ENCODE measurements at places on chromosomes 2 and 18.

- no peak for DNase-seq
Observed at GRCh38 chr2:61368687-61369665, 101.9 kb downstream of the USP34 start.

GRCh38 chr18:57738078-57738477, 65.0 kb downstream of the ATP8B1 start:
- DNase-seq: no peak

DNA sequence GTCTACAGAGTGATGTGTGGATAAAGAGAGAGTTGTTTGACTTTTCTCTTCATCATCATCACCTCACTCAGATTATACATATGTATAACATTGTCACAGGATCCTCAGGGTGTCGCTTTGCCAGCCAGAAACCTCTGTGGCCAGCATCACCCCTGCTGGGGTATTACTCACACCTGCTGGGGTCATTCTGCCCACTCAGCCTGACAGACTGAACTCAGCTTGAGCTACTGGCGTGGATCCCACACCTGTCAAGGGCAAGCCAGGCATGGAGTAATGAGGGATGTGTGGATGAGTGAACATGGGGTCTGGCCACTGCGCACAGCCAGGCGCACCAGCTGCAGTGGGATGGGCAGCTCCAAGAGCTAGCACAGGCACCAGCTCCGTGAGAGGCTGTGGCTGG, 870.6 kb downstream of the CBLN2 start:
- no peak for DNase-seq

DNA sequence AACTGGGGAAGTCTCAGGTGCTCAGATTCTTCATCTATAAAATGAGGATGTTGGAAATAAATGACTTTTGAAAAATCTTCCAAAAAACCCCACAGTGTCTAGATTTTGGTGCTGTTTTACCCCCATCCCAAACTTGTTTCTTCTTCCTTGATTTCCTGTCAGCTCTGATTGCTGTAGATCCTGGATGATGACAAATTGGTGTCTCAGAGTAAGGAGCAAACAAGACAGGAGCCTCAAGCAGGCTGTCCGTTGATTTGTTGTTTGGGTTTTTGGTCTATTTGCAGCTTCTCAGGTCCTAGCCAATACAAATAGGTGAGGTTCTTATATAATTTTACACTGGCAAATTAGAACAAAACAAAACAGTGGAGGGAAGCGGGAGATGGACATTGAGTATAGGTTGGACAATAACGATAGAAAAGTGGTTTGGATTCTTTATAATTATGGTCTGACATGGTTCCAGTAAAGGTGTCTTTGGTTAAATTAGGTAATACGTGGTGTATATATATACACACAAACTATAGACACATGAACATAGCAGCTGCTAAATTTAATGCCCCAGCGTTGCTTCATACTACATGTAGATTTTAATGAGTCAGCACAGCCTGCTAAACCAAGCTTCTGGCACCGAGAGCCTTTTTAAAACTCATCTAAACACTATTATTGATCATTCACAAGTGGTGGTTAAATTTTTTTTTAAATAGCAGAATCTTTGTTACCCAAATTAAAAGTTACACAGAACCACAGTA, 142.5 kb downstream of the FMNL2 start:
- no peak for DNase-seq

DNA sequence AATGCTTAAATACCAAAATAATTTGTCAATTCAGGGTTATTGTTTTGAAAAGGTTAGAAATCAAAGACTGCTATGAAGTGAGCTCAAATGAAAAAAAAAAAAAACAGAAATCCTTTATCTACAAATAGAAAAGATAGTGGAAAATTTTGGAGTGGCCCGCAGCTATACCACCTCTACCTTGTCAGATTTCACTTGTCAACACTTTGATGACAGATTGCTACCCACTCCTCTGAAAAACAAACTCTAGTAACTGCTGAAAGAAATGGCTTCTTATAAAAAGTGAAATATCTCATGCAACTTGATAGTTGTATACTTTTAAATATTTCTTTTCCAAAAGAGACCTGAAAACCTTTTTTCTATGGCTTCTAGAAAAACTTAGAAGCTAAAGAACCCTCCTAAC, 84.5 kb downstream of the WDPCP start:
- no peak for DNase-seq

DNA sequence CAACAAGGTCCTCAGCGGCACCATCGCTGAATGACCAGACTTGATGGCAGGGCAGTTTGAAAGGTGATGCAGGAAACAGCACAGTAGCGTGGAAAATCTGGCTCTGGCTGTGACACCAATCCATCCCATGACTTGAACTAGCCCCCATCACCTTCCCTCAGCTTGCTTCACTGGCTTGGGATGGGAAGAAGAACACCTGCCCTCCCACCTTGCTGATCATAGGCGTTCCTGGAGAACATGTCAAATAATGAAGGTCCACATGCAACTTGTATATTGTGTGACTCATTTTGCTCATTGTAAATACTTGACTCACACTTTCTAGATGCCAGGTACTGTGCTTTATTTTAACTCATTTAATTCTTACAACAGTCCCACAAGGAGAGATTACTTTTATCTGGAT, 292.4 kb upstream of the SPRED2 start:
- no peak for DNase-seq

DNA sequence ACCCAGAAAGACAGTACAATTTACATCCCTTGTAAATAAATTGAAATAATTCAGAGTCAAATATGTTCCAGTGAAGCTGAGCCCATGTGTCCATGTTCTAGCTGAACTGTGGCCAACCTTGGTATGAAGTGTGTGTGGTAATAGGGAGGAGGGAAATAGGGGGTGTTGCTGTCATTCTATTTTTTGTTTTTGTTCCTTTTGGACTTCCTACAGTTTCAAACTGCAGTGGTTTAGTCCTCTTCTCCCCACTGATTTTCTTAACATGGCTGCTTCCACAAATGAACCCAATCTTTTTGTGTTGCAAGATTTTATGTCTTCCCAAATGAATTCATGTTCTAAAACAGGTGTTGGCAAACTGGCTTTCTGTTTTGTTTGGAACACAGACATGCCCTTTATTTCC, 156.9 kb downstream of the CCBE1 start:
- DNase-seq: no peak

- DNase-seq: no peak
Observed at GRCh38 chr2:215583881-215584280, 148.0 kb upstream of the FN1 start.

DNA sequence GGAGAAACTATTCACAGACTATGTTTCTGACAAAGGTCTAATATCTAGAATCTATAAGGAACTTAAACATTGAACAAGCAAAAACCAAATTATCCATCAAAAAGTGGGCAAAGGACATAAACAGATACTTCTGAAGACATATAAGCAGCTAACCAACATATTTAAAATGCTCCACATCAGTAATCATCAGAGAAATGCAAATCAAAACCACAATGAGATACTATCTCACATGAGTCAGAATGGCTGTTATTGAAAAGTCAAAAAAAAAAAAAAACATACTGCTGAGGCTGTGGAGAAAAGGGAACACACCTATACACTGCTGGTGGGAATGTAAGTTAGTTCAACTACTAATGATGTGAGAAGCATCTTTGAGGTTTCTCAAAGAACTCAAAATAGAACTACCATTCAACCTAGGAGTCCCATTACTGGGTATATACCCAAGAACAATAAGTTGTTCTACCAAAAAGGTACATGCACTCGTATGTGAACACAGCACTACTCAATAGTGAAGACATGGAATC, 220.4 kb upstream of the TFPI start:
- DNase-seq: no peak

DNA sequence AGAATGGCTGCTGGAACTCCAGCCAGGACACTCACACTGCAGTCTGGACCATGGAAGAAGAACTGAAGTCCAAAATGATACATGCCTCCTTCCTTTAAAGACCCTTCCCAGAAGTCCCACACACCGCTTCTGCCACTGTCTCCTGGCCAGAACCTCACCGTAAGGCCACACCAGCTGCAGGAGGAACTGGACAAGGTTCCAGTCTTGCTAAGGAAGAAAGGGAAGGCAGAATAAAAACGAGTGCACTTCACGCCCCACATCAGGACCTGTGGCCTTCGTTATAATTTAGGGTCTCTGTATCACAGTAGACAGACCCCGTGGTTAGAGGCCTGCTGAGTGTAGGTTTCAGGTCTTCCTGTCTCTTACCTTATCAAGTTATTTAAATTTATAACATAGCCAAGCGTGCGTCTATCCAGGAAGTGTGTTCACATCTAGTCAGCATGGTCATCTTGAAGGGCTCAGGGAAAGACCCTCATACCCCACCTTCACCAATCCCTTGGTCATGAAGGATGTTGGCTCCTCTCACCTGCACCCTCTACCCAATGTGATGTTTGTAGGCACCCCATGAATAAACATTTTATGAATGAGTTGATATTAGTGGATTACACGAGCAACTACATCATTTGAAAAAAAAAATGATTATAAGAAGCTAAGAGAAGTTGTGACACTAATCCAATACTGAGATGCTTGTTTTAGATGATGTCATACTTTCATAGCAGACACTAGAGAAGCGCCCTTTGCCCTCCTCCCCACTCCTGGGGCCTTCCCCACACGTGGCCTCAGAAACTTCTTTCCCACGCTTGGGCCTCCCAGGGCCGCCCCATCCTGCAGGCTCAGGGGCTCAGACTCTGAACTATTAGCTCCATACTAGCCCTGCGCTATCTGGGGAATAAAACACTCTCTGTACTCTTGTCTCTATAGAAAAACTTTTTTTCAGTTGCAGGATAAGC, 157.6 kb downstream of the FAM210A start:
- DNase-seq: no peak

GRCh38 chr2:108998911-108999310, 9.9 kb upstream of the EDAR start:
- no peak for DNase-seq

DNA sequence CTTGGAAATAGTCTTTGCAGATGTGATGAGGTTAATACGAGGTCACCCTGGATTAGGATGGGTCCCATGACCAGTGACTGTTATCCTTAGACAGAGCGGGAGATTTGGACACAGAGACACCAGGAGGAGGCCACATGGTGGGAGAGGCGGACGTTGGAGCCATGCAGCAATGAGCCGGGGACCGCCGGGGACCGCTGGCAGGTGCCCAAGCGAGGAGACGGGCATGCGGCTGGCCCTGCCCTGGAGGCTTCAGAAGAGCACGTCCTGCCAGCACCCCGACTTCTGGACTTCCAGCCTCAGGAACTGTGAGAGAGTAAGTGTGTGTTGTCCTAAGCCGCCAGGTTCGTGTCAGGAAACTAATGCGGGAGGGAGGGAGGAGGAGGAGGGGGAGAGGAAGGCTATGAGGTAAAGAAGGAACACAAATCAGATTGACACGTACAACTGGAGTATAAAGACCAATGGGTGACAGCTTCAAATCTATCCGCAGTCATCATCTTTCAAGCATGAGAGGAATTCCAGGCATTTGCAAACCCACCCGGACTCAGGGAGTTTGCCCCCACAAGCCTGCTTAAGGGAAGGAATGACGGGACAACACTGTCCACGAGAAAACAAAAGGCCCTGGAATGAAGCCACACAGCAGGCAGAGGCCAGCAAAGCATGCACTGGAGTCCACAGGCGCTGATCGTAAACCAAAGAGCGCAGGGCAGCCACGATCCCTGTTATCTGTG, 11.6 kb upstream of the BOK start:
- DNase-seq: peak; percentile 23

- DNase-seq: no peak
Observed at GRCh38 chr18:78643004-78643403, 336.6 kb upstream of the SALL3 start.

DNA sequence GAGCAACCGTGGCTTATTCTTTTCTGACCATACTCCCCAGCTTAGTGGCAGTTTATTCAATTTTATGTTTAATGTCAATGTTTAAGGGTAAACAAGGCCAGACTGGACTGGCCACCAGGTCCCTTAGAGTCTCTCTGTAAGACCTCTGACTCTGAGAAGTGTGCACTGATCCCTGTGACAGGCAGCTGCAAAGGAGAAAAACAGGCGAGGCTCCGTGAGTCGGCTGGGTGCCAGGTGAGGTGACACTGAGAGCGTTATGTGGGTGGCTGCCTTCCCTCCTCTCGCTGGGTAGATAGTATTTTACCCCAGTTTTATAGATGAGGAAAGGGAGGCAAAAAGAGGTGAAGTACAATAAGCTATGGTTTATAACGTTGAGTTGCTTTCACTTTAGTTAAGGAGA, 139.4 kb upstream of the HDAC4 start:
- DNase-seq: peak; percentile 55

GRCh38 chr2:177876950-177877349, 195.6 kb downstream of the PDE11A start:
- no peak for DNase-seq

DNA sequence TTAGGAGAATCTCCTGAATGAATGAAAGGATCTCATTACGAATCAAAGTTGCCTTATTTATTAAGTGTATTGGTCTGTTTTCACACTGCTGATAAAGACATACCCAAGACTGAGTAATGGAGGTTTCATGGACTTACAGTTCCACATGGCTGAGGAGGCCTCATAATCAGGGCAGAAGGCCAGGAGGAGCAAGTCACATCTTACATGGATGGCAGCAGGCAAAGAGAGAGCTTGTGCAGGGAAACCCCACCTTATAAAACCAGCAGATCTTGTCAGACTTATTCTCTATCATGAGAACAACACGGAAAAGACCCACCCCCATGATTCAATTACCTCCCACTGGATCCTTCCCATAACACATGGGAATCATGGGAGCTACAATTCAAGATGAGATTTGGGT, 785.2 kb upstream of the POU3F3 start:
- DNase-seq: no peak

- no peak for DNase-seq
Observed at GRCh38 chr2:169348321-169349024, 13.9 kb downstream of the LRP2 start.

DNA sequence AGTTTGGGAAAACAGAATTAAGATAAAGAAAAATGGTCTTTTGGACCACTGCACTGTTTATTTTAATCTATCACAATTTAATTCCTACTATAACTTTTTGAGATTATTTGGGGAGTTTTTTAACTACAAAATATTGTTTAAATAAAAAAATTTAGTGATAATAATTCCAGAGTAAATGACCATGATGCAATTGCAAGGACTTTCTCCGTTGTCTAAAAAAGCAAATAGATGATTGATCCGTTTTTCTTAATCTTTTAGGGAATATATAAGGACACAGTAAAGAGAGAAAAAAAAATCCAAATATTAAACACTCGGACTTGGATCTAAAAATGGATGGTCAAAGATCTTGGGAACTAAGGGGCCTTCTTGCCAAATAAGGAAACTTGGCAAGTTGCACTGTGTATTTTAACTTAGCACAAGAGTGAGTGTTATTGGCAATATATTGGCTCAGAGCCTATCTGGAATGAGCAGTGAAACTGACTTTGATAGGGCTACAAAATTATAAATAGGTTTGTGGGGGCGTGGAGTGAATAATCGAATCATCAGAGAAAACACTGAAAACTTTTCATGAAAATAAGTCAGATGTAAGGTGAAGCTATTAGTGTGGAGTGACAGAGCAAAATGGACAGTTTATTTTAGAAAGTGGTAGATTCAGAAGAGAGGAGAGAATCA, 2.0 kb downstream of the MAP3K20 start:
- no peak for DNase-seq

DNA sequence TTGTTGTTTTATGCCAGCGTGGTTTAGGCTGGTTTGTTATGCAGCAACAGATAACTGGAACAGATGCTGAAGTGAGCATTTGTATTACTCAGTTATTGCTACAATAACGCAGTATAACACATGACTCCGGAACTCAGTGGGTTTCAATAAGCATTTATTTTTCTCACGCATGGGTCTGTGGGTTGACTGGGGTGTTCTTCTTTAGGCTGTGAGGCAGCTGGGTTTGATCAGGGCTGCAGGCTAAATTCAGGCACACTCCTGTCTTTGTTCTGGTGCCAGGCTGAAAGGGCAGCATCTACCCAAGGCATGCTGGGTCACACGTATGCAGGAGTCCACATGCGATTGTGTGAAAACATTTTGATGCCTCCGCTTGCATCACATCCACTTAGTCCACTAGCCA, 3.8 kb upstream of the SLC1A4 start:
- peak; percentile 33 for DNase-seq
